Amygdala (tissue), 56 donors: ENCODE measurements at places on chromosomes 13 and 19.

GRCh38 chr13:100941377-100942368, 267.1 kb upstream of the TMTC4 start:
- no peak for DNase-seq

GRCh38 chr13:74466020-74466419, 331.8 kb upstream of the KLF12 start:
- DNase-seq: no peak

DNA sequence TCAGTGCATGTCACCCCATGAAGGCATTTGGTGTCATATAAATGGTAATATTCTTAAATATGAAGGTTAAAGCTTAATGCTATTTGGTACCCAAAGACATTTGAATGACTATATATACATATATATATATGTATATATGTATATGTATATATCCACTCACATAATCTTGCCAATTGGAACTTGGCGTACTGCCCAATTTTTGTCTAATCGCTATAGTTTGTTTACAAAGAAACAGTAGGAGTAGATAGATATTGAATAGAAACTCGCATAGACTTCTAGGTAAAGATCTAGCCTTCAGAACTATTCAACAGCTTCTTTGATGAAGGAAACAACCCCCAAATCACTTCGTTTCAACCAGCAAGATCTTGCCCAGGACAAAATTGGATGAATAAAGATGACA, 24.1 kb downstream of the KLF5 start:
- no peak for DNase-seq

DNA sequence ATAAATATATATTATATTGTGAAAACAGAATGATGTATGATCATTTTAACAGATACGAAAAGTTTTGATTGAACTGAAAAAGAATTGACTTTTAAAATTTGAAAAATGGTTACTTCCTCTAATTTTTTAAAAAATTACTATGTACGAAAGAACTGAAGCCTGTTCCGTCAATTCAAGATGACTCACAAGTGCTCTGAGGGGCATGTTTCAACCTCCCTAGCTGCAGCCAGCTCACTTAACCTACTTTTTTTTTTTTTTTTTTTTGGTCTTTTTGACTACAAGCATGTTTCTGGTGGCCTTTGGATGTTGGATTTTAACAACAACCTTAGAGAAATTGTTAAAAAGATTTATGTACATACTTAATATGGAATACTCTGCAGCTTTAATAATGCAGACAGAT, 1139.3 kb downstream of the DIAPH3 start:
- no peak for DNase-seq

DNA sequence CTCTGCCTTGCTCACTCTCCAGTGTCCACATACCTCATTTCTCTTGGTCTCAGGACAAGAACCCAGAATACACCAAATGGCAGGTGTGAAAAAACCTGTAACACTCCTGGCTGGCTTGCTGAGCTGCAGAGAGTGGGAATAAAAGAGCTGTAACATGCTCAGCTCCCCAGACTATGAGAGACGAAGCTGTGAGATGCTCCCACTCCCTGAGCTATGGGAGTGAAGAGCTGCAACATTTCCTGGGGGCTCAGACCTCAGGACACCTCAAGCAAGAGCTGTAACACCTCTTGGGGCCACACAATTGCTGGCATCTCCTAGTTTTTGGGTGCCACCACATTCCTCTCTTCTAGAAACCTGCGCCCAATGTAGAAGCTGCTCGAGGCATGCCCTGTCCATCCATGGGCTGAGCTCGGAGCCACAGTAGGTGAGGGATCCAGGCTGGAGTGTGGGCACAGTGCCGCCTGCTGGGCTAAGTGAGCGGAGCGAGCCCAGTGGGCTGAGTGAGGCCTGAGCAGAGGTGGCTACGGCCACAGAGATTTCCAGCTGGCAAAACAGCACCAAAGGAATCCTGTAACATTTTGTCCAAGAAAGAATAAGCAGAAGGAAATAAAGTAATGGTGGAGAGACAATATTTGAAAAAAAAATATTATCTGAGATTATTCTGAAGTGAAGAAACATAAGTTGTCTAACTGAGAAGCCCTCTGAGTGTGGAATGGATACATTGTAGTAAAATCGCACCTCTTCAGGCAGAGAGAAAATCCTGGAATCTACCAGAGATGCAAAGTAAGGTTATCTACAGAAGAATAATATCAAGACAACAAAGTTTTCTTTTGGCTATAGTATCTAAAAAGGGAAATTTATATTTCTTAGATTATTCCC, 186.2 kb upstream of the PCDH9 start:
- DNase-seq: no peak

DNA sequence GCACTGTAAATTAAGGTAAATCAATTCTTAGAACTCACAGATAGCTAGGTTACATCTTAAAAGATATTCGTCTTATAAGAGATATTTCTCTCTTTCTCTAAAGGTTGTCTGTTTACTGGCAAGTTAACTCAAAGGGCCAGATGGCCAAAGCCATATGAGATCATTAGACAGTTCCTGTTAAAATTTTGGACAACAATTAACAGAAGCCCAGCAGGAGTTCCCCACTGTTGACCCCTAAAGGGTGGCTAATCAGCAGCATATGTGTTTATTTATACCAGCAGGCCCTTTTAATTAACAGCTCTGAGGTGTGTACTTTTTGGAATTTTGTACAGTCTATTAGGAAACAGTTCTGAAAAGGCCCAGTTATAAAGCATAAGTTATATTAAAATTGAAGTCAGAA, 245.8 kb downstream of the LIG4 start:
- no peak for DNase-seq

GRCh38 chr13:59423708-59424340, 739.9 kb downstream of the DIAPH3 start:
- DNase-seq: no peak

GRCh38 chr19:49498475-49498874, 2.2 kb downstream of the RPS11 start:
- no peak for DNase-seq

- no peak for DNase-seq
These were observed 32.0 kb downstream of the DNAJC3 start for GRCh38 chr13:95708811-95709500.

GRCh38 chr13:40102854-40103253, 447.4 kb downstream of the COG6 start:
- peak; percentile 34 for DNase-seq

- DNase-seq: no peak
These were observed 624 bp downstream of the SAFB start for GRCh38 chr19:5623397-5624017.

DNA sequence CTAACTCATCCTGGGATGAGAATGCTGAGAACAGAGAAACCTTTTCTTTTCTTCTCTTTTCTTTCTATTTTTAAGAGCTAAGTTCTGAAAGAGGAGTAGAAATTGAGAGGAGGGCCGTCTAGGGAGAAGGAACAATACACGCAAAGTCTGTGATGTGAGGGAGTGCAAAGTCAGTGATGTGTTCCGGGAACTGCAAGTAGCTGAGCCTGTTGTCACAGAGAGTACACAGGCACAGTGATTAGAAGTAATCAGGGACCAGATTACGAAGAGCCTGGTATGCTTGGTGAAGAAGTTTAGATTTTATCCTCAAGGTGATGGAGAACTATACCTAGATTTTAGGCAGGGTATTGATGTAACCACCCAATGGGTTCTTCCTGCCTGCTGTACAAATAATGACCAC, 32.0 kb upstream of the CXCL17 start:
- DNase-seq: no peak

GRCh38 chr19:48170817-48171347, 402 bp downstream of the ZSWIM9 start:
- DNase-seq: no peak

DNA sequence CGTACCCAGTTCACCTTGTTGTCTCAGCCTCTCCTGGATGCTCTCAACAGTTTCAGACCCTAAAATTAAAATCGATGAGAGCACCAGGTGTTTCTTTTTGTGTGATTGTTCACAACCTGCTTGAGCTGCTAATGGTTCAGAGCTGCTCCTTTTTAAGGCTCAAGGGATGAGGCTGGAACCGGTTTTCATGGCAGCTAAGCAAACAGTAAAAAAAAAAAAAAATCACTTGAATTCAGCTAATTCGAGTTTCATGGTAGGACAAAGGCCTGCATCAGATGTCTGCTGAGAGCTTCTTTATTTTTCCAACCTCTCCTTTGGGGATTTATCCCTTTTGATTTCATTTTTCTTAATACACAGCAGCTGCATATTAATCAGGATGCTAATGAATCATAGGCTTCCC, 6.5 kb downstream of the SYCE2 start:
- DNase-seq: no peak

DNA sequence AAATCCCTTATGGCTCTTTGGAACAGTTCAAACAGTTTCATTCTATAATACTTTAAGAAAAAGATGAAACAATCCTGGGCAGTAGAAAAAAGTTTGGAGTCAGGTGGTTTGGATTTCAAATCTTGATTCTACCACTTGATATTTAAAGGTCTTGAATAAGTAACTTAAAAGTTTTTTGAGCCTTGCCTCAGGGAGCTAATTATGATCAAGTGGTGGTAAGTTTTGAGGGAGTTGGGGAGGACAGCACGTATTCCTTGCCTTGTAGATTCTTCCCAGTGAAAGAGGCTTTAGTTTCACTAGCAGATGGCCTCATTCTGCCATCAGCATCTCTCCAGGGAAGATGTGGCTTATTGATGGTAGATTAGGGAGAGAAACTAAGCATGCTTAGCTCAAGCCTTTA, 168.4 kb upstream of the CSNK1A1L start:
- DNase-seq: no peak

DNA sequence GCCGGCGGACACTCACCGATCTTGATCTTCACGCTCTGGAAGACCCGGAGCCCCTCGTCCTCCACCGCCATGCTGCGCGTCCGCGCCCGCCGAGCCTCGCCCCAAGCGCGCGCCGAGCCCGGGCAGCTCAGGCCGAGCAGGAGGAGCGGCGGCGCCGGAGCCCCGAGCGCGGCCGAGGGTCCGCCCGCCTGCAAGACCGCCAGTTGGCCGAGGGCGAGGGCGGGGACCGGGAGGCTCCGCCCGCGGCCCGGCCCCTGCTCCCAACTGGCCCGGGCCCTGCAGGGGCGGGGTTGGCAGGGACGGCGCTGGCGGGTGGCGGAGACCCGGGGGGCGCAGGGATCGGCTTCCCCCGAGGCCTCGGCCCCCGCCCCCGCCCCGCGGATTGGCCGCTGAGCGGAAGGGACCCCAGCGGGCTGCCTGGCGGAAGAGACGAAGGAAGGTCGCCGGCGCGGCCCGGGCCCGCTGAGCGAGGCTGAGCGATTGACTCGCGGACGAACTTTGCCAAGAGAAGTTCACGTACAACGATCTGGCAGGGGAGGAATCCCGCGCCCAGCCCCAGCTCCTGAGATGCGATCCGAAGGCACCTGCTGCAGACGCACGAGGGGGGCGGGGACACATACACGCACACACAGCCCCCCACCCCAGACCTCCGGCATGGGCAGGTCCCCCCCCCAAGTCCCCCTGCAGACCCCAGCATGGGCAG, at the start of gene RASA3:
TSS of gene RASA3 (minus strand) at position 205 of the 703 bp plus-strand sequence. CDS start at position 71, 134 bp downstream.
- DNase-seq: peak; percentile 53

DNA sequence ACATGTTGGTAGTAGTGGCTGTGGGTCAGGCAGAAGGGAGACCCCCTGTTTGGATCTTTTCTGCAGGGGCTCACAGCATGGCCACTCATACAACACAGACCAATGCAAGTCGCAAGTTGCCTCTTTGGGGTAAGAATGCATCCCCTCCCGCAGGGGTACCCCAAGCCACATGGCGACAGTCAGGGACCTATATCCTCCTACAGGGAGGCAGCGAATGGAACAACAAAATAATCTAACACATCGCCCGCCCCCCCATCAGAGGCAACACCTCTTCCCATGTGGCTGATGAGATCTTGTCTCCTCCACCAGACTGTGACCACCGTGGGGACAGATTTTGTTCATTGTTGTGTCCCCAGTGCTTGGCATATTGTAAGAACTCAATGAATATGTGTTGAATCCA, 40.7 kb upstream of the PNMA8B start:
- DNase-seq: no peak

GRCh38 chr19:10001899-10002298, 8.4 kb downstream of the COL5A3 start:
- no peak for DNase-seq

GRCh38 chr13:95497381-95497807, 55.1 kb upstream of the CLDN10 start:
- peak; percentile 21 for DNase-seq

GRCh38 chr13:98405690-98406344, 171.1 kb downstream of the STK24 start:
- DNase-seq: no peak

GRCh38 chr13:23695196-23695595, 125.0 kb downstream of the TNFRSF19 start:
- no peak for DNase-seq

DNA sequence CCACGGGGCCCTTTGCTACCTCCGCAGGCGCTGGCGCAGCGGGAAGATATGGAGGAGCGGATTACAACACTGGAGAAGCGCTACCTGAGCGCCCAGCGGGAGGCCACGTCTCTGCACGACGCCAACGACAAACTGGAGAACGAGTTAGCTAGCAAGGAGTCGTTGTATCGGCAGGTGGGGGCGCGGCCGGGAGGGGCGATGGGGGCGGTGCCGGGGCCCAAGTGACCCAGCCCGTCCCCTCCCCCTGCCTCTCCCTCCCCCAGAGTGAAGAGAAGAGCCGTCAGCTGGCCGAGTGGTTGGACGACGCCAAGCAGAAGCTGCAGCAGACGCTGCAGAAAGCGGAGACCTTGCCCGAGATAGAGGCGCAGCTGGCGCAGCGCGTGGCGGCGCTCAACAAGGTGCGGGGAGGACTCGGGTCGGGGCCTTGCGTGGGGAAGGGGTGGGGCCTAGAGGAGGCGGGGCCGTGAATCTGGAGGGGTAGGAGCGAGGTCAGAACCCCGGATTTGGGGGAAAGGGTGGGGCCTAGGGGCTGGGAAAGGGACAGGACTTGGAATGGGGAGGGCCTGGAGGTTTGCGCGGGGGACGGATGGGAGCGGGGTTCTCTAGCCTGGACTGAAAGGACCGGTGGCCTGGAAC, 13.7 kb downstream of the PPFIA3 start:
- no peak for DNase-seq

DNA sequence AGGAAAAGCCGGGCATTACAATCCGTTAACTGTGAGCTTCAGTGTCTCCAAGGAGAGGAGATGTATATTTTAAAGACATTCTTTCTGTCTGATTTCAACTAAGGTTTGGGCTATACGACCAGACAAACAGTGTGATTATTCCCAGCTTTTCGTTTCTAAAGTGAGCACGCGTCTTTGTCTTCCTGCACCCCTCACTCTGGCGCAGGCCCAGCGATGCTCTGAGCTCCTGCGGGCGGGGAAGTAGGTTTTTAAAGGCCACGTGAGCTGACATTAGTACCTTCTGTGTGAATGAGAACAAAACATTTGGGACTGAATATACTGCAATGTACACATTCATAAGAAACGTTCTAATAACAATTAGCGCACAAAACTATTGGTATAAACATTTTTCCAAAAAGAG, 15.3 kb upstream of the RANBP3 start:
- no peak for DNase-seq

- DNase-seq: no peak
These were observed 528.6 kb downstream of the SUCLA2 start for GRCh38 chr13:47472516-47472915.
